MCF 10A (cell line): ENCODE measurements at places on chromosomes 7 and 10.

GRCh38 chr10:112907893-112908292 is 42.2 kb upstream of the TCF7L2 start:
- DNase-seq = no peak
- H3K4me3 ChIP-seq = no peak overlapping the region
- no peaks in the 10 kb centered on the region for H3K36me3 ChIP-seq
- peaks cover 4% of the 10 kb centered on the region for H3K4me1 ChIP-seq

- no peaks in the 10 kb centered on the region for H3K36me3 ChIP-seq
- H3K4me3 ChIP-seq = no peak overlapping the region
- peaks cover 16% of the 10 kb centered on the region for H3K27me3 ChIP-seq
- no peak for DNase-seq
- no peaks in the 10 kb centered on the region for H3K4me1 ChIP-seq
These were observed 38.2 kb upstream of the CPXM2 start for GRCh38 chr10:123929791-123930190.

- no peaks in the 10 kb centered on the region for H3K4me1 ChIP-seq
- no peaks in the 10 kb centered on the region for H3K27me3 ChIP-seq
- H3K36me3 ChIP-seq = peaks cover 6% of the 10 kb centered on the region
- H3K27ac ChIP-seq = no peak overlapping the region
- no peak overlapping the region for H3K4me3 ChIP-seq
These were observed 124.7 kb downstream of the ZNF248 start for GRCh38 chr10:37732685-37733084.

GRCh38 chr7:39540320-39540719 is 25.9 kb upstream of the YAE1 start:
- no peak overlapping the region for H3K4me3 ChIP-seq
- no peaks in the 10 kb centered on the region for H3K36me3 ChIP-seq
- H3K27me3 ChIP-seq = peaks cover 27% of the 10 kb centered on the region
- no peaks in the 10 kb centered on the region for H3K4me1 ChIP-seq

GRCh38 chr10:63671317-63671937 is 150.2 kb downstream of the REEP3 start:
- H3K4me3 ChIP-seq = no peak overlapping the region
- H3K36me3 ChIP-seq = no peaks in the 10 kb centered on the region
- H3K27ac ChIP-seq = no peak overlapping the region
- no peak for DNase-seq
- H3K27me3 ChIP-seq = no peaks in the 10 kb centered on the region
- H3K4me1 ChIP-seq = peaks cover 7% of the 10 kb centered on the region

- no peak overlapping the region for H3K4me3 ChIP-seq
- H3K4me1 ChIP-seq = peaks cover 7% of the 10 kb centered on the region
- peak; percentile 79 for DNase-seq
- no peaks in the 10 kb centered on the region for H3K27me3 ChIP-seq
- no peaks in the 10 kb centered on the region for H3K36me3 ChIP-seq
These were observed 38.6 kb downstream of the TRIL start for GRCh38 chr7:28919510-28919909.

GRCh38 chr7:107779647-107780099 is 23.4 kb downstream of the SLC26A3 start:
- no peak for DNase-seq
- no peak overlapping the region for H3K27ac ChIP-seq
- no peak overlapping the region for H3K4me3 ChIP-seq
- no peaks in the 10 kb centered on the region for H3K36me3 ChIP-seq

- DNase-seq = peak; percentile 80
- H3K27me3 ChIP-seq = no peaks in the 10 kb centered on the region
- peaks cover 17% of the 10 kb centered on the region for H3K4me1 ChIP-seq
- H3K27ac ChIP-seq = peak overlapping the region; percentile 93
- H3K4me3 ChIP-seq = peak overlapping the region; percentile 39
- peaks cover 17% of the 10 kb centered on the region for H3K36me3 ChIP-seq
These were observed 55.3 kb downstream of the NCAPG2 start for GRCh38 chr7:158649279-158649678.

DNA sequence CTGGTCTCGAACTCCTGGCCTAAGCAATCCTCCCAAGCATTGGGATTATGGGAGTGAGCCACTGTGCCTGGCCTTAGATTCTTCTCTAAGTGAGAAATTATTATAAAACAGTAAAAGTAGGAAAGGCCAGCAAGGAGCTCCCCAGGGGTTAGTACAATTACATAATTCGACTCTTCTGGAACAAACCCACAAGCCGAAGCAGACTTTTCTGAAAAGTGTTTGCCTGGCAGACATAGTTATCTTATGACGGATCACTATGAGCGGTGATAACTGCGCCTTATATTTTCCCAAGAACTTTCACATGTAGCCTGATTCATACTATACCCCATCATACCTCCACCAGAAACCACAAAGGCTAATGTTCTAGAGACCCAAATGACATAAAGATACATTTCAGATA is 30.2 kb upstream of the SH3PXD2A start:
- peaks cover 72% of the 10 kb centered on the region for H3K36me3 ChIP-seq
- no peak for DNase-seq
- no peaks in the 10 kb centered on the region for H3K27me3 ChIP-seq
- H3K27ac ChIP-seq = no peak overlapping the region
- no peak overlapping the region for H3K4me3 ChIP-seq

DNA sequence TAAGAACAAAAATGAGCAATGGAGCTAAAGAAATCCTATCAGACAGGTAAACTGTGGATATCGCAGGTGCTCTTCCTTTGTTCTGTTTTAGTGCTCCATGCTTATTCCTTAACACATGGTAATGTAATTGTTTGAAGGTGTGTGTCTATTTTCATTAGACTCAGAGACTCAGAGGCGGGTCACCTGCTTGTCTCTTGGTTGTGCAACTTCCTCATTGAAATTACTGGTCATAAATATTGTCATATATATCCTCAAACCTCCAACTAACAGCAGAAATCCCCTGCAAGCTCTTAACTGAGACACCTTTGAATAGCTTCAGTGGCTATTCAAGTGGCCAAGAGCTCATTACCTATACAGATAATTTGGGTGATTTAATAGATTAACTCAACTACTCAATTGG is 177.2 kb downstream of the PTN start:
- H3K27me3 ChIP-seq = peaks cover 11% of the 10 kb centered on the region
- no peak for DNase-seq
- H3K36me3 ChIP-seq = no peaks in the 10 kb centered on the region

DNA sequence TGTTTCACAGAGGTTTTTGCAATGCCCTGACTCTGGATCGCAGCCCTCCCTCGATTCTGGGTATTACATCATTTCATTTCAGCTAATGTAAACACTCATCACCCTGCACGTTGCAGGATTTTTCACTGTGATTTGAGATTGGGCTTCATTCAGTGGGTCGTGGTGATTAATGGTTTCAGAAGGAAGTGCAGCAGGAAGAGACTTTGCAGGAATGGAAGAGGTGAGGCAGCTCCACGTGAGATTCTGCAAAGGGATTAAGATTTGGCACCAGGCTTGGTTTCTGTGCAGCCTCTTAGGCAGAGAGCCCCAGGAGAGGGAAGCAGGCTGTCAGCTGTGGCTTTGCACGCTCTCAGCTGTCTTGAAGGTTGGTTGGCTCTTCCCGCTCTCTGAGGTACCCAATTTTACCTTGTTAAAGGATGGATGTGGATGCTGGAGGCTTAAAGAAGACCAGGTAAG is 95.2 kb downstream of the PLCE1 start:
- H3K36me3 ChIP-seq = no peaks in the 10 kb centered on the region
- H3K27ac ChIP-seq = no peak overlapping the region
- H3K4me1 ChIP-seq = peaks cover 18% of the 10 kb centered on the region
- DNase-seq = peak; percentile 47
- H3K4me3 ChIP-seq = peak overlapping the region; percentile 17

DNA sequence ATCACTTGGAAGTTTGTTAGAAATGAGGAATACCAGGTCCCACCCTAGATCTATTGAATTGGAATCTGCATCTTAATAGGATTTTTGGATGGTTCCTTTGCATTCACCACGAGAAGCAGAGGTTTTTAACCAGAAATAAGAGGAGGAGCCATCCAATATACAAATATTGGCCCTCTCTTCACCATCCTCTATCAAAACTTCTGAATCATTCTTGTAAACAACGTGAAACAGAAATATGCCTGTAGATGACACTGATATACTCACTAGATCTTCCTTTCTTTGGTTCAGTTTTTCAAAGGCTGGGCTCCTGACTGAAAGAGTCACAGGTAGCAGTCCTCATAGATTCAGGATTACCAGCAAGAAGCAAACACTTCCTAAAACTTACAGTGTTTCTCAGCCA is 39.5 kb downstream of the ZNF365 start:
- H3K4me3 ChIP-seq = no peak overlapping the region
- DNase-seq = no peak
- H3K4me1 ChIP-seq = no peaks in the 10 kb centered on the region

GRCh38 chr7:30598121-30598876 is 3.6 kb downstream of the GARS1 start:
- H3K27me3 ChIP-seq = no peaks in the 10 kb centered on the region
- peaks cover 14% of the 10 kb centered on the region for H3K4me1 ChIP-seq
